NCI-H1694 treated with DMSO at 0.1 percent for 48 hours (cell line): ENCODE measurements at places on chromosomes 2 and 18.

DNA sequence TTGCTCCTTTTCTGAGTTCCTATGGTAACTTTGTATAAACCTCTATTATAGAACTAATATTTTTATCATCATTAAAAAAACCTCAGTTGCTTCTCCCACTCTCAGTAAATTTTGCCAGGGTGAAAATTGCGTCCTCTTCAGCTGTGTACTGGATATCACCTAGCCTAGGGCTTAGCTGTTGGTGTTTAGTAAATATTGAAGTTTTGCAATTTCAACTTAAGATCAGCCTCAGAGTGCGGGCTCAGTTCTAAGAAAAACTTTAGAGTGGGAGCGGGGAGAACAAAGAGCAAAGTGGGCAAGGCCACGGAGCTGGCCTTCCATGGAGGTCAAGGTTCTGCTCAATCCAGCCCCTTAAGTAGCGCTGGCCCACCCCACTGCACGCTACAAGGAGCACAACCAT is 488.3 kb upstream of the SPRED2 start:
- no peak for DNase-seq

DNA sequence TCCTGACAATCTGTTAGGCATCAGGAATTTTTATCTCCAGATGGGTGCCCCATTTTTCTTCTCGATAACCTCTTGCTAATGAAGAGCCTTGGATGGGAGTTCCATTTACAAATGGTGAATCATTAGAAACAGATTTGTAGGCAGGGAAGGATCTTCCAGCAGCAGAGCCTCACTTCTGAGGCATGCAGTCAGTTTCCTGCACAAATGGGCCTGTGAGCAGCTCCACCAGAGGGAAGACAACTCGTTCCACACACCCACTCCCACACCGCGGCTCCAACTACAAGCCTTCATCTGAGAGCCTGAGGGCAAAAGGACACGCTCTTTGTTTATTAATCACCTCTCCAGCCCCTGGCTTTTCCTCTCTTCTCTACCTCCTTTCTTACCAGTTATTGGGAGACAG is 108.5 kb downstream of the CTAGE1 start:
- no peak for DNase-seq

- DNase-seq = no peak
Observed at GRCh38 chr18:53629337-53629736, 595.1 kb downstream of the MBD2 start.

GRCh38 chr18:63963615-63964256 is 6.1 kb upstream of the SERPINB8 start:
- peak; percentile 23 for DNase-seq

DNA sequence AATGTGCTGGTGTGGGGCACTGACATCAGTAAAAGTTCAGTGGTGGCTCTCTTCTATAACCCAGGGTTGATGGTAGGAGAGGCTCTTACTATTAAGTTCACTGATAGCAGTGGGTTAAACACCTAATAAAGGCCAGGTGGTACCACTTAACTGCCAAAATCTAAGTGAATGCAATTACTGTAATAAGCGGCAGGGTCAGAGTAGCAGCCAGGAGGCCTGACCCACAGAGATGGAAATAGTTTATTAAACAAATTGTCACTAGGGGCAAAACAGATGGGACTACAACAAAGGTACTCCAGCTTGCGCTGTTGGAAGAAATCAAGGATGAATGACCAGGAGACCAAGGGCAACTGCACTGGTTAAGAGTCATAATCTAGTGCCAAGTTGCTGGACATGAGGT is 26.6 kb downstream of the ZSWIM2 start:
- DNase-seq = no peak
